Stimulated activated CD4-positive, alpha-beta T cell treated with anti-CD3 and anti-CD28 coated beads, Interleukin-12 subunit alpha, Interleukin-12 subunit beta, amount 100 ng/mL, for 48 hours (primary cell): ENCODE measurements at places on chromosomes 1 and 21.

DNA sequence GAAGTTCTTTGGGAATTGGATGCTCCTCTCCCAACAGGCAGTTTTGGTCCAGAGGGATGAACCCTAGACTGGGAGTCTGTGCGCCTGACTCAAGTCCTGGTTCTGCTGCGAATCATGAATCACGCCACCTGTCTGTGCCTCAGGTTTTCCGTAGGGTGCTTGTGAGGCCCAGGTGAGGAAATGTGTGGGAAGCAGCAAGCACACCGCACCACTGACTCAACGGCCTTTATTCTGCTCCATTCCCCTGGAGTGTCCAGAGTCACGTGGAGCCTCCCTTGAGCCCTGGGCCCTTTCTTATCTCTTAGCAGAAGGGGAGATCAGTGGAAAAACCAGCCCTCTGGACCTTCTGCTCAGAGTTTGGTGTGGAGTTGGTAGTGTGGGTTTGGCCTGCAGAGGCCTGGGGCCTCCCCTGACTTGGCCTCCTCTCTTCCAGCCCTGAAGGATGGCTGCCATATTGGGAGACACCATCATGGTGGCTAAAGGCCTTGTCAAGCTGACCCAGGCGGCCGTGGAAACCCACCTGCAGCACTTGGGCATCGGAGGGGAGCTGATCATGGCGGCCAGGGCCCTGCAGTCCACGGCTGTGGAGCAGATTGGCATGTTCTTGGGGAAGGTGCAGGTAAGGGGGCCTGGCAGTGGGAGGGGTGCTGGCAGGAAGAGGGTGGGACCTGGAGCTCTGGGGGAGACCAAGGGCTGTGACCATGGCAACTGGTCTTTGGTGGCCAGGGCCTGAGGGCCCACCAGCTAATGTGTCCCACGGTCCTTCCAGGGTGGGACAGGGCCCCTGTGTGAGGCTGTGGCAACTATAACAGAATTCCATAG, 21.1 kb downstream of the COQ8A start:
- peak; percentile 15 for DNase-seq

DNA sequence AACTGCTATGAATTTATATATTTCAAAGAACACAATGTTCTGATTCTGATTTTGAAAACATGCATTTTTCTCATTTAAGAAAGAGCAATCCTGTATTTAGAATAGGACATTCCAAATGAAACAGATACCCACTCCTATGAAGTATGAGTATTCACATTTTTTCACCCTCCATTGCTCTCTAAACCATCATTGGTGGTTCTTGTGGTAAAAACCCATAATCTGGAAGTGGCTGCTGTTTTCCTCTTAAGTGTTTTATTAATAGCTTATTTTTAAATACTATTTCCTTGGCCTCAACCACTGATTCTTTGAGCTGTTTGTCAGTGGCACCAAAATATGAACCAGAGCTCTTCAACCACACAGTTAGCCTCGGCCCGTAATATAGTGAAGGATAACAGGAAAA, 60.0 kb upstream of the ADAM30 start:
- DNase-seq: no peak

DNA sequence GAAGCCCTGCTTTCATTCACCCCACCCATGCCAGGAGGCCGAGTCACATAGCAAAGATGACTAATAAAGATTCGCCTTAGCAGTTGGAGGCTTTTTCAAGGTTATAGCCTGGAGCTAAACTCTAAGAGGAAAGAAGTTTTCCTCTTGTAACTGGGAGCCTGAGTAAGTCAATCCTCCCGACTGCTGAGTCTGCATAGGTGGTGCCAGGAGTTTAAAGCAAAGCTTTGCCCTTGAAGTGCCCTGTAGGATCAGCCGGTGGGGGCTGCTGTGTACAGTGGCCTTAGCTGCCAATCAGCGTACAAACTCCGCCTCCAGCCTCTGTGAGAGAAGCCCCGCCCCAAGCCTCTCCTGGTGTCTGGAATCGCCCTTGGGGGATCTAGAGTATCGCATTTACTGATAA, 147.5 kb upstream of the SPATA6 start:
- no peak for DNase-seq

- DNase-seq: peak; percentile 37
Measured at GRCh38 chr1:228166170-228166936, 749 bp downstream of the IBA57 start.

DNA sequence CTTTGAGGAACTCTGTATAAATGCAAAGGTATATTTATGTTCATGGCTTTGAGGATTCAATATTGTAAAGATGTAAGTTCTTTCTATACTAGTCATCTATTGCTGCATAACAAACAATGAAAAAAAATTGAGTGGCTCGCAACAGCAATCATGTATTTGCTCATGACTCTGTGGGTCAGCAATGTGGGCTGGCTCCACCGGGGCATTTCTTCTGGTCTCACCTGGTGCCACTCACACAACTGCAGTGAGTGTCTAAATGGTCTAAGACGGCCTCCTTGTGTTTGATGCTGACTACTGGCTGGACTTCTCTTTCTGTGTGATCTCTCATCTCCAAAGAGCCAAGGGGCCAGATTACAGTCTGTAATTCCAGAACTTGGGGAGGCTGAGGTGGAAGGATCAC, 45.1 kb upstream of the EXO1 start:
- no peak for DNase-seq

- DNase-seq: no peak
Measured at GRCh38 chr21:36663033-36663855, 35.7 kb upstream of the SIM2 start.

DNA sequence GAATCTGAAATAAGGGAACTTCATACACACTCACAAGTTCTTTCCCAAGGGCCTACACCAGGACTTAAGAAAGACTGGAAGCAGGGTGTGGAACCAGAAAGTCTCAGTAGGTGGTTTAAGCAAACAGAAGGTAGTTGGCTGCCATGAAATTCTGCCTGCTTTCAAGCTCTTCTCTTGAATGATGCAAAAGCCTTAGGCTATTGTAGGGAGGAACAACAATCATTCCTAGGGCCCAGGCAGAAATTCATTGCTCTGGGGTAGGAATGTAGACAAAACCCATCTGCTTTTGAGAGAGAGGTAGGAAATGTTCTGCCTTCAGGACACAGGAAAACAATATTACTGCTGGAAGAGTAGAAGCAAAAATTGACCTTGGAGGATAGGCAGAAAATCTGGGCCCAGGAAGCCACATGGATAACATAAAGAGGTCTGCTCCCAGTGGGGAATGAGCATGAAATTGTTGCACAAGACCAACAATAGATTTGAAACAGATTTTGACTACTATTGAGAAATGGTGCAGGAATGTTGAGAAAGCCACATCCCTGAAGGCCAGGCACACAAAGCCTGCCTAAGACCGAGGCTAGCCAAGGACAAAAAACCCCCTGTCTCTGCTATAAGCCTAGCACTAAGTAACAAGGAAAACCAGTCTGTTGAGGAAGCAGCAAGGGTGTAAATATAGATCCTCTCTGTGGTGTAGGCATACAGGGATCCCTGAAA, 22.7 kb upstream of the SFT2D2 start:
- no peak for DNase-seq

DNA sequence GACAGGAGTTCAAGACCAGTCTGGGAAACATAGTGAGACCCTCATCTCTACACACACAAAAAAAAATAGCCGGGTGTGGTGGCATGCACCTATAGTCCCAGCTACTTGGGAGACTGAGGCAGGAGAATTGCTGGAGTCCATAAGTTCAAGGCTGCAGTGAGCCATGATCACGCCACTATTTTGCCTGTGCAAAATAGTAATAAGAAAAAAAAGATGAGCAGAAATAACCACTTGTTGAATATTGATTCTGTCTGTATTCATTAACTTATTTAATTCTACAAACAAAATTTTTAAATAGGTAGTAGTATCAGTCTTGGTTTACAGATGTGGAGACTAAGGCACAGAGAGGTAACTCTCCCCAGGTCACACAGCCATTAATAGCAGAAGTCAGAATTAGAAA, 16.9 kb downstream of the LRRC40 start:
- no peak for DNase-seq

DNA sequence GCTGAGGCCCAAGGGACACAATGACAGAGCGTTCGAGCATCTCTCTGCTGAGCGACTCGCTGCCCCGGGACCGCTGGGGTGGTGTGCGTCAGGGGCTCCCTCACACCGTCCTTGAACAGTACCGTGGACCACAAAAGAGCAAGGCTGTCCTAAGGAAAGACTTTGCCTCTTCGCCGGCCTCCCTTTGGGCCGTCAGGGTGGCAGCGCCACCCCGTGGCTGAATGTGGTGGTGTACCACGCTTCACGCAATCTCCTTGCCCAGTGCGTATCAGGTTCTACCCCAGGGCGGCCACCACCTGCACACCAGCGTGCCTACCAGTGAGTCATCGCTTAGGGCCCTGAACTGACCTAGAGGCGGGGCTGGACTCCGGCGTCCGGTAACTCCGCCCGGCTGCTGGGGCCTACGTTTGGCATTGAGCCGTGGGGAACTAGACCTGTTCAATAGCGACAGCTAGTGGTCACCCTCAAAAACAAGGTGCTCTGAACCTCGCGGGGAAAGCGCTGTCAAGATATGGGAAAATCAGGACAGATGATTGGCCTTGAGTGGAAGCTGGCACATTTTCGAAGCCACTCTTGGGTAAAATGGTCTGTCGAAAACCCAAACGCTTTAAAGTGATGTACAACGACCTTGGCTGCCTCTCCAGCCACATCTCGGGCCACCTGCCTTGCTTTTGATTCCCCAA, 8.1 kb upstream of the TRAF3IP3 start:
- peak; percentile 95 for DNase-seq

DNA sequence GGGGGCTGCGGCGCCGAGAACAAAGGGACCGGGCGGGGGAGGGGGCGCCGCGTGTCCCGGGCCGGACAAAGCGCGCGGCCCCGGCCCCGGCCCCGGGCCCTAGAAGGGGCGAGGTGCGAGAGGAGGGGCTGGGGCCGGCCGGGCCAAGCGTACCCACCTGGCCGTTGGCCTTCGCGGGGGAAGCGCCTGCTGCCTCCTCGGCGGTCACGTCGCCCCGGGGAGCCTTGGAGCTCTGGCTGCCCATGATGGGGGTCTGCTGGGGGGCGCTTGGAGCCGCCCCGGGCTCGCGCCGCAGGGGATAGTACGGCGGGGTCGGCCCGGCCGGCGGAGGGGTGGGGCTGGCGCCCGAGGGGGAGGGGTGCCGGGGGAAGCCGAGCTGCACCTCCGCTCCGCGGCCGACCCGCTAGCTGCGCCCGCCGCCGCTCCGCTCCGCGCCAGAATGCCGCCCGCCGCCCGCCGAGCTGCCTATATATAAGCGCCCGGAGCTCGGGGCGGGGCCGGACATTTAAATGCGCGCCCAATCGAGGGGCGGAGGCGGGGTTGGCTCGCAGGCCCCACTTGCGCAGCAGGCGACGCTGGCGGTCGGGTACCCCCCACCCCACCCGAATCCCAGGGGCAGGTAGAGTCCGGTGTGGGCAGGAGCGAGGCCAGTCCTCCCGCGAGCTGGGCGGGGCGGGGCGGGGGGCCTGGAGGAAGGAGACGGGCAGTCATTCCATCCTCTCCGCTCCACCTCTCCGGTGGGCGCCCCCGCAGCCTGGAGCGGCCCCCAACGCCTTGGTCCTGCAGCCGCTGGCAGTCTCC, at the start of gene MARCKSL1:
Gene MARCKSL1 (minus strand): TSS at position 444 of the 801 bp plus-strand sequence. CDS start 200 bp downstream, at position 244.
- peak; percentile 76 for DNase-seq

GRCh38 chr1:192601143-192601542, 25.6 kb downstream of the RGS1 start:
- DNase-seq: no peak

GRCh38 chr21:34907461-34908418, 141.4 kb downstream of the RUNX1 start:
- DNase-seq: no peak

DNA sequence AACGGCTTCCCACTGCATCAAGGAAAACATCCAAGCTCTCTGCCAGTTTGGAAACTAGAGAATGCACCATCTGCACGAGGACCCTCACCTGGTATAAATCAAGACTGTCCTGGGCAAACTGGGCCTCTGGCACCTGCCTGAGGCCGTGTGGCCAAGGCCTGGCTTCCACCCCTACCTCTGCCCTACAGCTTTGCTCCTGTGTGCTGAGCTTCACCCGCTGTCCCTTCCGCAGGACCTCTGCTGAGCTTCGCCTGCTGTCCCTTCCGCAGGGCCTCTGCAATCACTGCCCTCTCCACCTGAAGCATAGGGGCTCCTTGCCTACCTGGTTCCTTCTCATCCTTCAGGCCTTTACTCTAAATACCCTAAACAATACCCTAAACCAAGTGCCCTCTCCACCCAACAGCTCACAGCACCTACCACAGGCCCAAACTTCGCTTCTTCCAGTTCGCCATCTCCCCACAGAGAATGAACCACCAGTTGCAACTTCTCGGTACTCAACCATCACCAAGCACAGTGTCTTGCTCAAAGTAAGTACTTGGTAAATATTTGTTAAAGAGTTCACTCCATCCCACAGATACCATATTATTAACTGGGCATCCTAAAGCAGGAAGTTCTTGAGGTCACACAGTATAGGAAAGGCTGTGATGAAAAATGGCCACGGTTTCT, 18.4 kb downstream of the GNB1 start:
- DNase-seq: no peak

DNA sequence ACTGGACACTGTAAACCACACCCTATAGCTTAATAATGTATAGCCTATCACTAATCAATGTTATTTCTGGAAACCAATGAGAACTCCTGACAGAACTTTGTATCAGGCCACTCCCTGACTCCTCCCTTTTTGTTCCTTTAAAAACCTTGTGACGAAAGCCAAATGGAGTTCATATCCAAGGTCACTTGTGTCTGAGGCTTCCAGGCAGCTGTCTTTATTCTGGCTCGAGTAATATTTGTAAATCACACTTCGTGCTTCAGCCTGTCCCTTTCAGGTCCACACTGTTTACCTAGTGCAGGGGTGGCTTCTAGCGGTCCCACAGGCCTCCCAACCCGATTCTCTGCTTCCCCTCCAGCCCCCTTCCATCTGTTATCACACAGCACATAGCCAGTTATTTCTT, 16.2 kb upstream of the CAPN9 start:
- DNase-seq: no peak

DNA sequence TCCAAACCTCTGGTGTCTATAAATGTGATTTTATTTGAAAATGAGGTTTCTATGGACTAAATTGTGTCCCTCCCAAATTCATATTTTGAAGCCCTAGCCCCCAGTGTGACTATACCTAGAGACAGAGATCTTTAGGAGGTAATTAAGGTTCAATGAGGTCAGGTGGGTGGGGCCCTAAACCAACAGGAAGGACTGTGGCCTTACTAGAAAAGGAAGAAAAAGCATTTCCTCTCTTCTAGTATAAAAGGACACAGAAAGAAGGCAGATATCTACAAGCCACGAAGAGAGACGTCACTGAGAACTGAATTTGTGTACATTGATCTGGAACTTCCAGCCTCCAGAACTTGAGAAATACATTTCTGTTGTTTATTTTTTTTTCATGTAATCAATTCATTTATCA, 123.1 kb upstream of the RUNX1 start:
- no peak for DNase-seq

DNA sequence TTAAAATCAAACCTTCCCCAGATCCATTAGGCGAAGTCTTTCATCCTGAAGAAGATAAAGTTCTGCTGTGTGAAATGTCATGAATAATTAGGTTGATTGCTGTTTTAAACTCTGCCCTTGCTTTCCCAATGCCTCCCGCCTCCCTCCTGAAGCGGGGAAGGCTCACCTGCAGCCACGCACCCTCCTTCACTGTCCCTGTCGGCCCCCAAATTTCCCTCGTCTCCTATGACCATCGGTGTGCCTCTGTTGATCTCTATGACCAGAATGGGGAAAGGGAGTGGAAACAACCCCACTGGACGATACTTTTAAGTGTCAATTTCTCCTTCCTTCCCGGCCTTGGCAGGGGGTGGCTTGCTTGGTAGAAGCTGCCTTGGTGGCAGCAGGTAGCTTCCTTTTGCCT, 35.1 kb downstream of the LHX4 start:
- no peak for DNase-seq

- no peak for DNase-seq
Measured at GRCh38 chr21:46159841-46160656, 4.7 kb upstream of the FTCD start.
